ENCODE measurements at places on chromosomes 6 and 20.
A peak's percentile ranks its signal among the peaks of the same experiment; 100 is the strongest.

DNA sequence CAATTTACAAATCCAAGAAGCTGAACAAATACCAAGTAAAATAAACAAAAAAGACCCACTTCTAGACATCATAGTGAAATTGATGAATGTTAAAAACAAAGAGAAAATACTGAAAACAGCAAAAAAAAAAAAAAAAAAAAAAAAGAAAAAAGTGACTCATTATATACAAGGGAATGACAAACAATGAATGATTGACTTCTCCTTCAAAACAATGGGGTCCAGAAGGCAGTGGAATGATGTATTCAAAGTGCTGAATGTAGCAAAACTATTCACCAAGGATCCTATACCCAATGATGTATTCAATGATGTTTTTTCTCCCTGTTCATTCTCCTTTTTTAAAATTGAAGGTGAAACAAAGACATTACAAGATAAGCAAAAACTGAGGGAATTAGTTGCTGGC, 650.0 kb downstream of the UTRN start:
- no peak for DNase-seq

DNA sequence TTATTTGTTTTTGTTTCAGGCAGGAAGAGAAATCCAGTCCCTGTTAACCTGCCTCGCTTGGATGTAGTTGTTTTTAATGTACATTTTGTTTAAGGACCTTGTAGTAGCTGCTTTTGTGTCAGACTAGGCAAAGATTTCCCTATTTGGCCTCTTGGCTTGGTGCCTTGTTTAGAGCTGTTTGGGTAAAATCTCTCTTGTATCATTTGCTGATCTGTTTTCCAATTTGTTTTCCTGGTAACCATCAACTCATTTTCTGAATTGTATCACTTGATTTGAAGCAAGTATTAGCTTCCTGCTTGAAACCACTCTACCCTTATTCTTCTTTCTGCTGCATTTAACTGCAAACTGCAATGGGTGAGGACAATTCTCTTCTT, 160.7 kb downstream of the ZFAND3 start:
- DNase-seq: no peak

DNA sequence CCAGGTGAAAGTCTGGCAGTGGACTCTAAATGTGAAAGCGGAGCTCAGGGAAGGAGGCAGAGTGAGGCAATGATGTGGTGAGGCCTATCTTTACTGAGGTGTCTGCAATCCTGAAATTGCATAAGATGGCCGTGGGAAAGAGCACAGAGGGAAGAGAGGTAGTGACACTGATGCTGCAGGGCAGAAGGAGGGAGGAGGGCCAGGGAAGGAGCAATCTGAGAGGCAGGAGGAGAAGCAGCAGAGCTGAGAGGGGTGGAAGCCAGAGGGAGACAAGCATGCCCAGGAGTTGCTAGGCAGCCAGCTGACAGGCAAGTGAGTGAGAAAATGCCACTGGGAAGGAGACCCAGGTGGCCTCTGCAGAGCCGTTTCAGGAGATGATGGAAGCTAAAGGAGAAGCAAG, 97.4 kb upstream of the CNR1 start:
- no peak for DNase-seq

DNA sequence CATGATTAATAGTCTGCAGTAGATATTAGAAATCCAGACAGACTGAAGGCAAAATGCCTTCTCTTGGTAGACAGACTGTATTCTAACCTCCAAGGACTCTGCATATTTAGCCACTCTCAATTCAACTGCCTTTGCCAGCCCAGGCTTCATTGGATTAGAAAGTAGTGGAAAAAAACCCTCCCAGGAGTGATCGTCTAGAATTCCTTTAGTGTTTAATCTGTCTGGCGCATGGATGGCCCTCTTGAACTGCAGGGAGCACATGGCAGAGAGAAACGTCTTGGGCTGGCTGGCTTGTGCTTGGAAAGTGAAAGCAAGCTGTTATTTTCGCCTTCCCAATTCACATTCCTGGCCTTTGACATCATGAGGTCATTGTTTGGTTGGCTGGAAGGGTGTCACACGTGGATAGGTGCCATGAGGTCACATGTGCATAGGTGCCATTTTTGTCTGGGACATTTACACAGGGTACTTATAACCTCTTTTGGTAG, 30.9 kb upstream of the NEDD9 start:
- DNase-seq: peak; percentile 87

- no peak for DNase-seq
These were observed 1286.9 kb downstream of the EPHA7 start for GRCh38 chr6:92132457-92132856.

GRCh38 chr6:42211726-42212125, 5.9 kb downstream of the MRPS10 start:
- no peak for DNase-seq

- DNase-seq: no peak
These were observed 200.7 kb downstream of the PREX1 start for GRCh38 chr20:48626938-48627736.

GRCh38 chr20:24017458-24017755, 28.8 kb upstream of the GGTLC1 start:
- no peak for DNase-seq

GRCh38 chr20:46740214-46740609, 30.8 kb downstream of the SLC2A10 start:
- no peak for DNase-seq

DNA sequence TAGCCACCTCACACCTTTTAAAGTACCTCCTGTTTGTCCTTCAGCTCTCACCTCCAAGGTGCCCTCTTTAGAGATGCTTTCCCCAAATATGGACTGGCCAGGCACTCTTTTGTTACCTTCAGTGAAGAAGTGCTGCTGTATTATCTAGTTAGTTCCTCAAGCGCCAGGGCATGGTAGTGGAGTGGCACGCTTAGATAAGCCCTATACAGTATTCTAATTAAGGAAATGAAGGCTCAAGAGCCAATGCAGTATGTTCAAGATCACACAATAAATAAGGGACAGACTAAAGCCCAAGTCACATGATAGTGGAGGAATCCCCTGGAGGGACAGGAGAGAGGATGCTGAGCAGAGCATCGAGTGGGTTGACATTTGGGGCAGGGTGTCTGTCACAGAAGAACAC, 28.5 kb upstream of the GFOD1 start:
- DNase-seq: no peak

DNA sequence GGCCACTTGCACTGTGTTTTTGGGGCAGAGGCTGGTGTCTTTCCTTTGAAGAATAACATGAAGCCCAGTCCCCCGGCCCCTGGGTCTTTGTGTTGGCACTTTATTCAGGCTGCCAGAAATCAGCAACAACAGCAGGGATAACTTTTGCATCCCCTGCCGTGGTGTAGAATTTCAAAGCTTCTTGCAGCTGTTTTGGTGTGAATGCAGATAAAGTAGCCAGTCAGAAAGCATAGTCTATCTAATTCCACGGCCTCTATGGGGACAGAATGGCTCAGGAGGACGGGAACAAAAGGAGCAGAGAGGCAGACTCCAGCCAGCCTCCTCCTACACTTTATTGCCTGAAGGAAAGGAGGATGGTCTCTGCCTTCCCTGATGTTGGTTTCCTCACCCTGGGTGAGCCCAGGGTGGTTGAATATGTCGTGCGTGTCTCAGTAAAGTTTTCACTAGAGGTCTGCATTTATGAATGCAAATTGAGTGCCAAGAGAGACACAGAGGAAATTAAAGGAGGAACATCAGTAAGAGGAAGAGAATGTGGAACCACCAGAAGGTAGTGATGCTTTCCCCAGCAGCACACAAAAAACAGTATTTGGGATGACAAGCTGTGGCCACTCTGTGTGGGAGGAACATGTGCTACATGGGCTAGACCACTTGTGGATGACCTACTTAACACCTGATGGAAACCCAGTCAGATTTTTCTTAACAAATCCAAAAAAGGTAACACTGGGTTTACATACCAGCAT, 125.9 kb upstream of the TRAF3IP2 start:
- no peak for DNase-seq

- DNase-seq: no peak
These were observed 89.0 kb upstream of the LYRM2 start for GRCh38 chr6:89727501-89727900.
